8988T (cell line): ENCODE measurements at places on chromosomes 3 and 15.

DNA sequence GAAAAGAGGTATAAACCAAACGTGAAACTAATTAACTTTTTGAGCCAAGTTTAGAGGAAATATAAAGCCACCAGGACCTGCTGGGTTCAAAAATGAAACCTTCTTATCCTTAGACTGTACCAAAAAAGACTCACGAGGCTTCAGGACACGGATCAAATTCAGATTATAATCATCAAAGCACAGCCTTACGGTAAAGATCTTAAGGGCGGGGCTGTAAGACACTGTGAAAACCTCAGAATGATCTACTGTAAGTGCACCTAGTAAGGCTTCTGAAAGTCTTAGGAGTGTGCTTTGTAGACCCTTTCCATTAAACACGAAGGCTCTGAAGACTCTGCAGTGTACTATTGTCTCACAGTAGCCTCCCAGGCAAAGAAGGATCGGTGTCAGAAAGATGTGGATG, 26.8 kb downstream of the TARS3 start:
- no peak for DNase-seq

DNA sequence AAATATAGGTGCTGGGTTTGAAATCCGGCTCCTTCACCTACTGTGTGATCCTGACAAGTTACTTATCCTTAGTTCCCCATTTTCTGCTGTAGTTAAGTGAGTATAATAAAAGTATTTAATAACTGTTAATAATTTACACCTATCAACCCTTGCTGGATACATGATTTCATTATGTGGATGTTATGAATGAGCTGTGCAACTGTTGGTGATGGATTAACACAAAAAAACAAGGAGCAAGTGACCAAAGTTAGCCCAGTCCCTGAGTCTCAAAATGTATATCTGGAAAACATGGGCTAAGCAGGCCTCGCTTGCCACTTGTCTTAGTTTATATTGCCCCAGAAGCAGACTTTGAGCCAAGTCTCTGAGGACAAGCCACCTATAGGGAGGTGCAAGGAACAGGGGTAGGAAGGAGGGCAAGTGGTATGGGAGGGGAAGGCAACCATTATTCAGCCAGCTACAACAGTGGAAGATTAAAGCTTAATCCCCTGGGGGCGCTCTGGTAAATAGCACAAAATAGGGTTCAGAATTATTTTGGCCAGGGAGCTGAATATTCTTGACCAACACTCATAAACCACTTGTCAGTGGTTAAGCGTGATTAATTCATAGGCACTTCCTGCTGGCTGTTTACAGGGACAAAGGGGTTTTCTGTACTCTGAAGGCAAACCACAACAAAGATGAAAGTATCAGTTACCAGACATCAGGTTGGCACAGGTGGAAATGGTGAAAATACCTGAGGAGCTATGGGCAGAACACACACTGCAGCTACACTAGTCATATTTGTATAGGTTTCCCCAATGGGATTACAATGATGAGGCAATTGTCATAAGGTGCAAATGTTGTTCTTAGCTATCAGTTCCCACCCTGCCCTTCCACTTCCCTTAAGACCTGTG, 76.2 kb downstream of the TRIM42 start:
- no peak for DNase-seq

DNA sequence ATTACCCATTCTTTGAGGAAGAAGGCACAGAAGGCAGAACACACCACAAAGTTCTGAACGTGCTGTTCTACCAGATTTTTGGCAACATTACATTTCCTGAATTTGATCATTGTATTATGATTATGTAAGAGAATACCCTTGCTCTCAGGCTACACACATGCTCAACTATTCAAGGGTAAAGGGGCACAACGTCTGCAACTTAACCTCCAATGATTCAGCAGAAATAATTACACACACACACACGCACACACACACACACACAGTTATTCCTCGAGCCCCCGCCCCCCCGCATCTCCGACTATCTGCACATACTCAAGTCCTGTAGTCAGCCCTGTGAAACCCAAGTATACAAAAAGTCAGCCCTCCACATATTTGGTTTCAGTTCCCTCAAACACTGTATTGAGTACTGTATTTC, 26.8 kb downstream of the RPN1 start:
- DNase-seq, result no peak

GRCh38 chr15:36507458-36507857, 72.0 kb upstream of the CDIN1 start:
- DNase-seq, result no peak

DNA sequence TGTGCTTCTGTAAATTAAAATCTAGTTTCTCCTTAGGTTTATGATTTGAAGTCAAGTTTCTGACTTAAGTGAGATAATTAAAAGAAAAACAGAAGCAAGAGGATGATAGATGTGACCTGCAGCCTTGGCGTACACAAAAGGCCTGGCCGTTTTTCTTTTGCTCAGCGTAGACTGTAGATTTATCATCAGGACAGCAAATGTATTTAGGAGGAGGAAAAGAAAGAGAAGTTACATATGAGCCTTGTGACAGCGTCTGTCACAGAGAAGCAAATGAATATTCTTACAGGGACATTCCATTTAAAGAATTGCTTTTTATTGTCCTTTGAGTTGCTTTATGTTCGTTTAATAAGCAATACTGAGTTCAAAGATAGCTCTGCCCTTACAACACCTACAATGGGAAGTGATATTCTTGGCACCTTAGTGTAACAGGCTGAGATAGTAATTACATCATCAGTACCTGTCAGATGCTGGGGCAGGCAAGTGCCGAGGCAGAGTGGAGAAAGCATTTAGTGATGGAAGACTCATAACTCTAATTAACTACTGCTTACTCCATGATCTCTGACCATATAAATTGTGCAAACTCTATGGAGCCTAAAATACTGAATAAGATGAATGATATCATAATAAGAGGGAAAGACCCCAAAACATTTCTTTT, 311.5 kb downstream of the MFSD1 start:
- DNase-seq, result no peak

DNA sequence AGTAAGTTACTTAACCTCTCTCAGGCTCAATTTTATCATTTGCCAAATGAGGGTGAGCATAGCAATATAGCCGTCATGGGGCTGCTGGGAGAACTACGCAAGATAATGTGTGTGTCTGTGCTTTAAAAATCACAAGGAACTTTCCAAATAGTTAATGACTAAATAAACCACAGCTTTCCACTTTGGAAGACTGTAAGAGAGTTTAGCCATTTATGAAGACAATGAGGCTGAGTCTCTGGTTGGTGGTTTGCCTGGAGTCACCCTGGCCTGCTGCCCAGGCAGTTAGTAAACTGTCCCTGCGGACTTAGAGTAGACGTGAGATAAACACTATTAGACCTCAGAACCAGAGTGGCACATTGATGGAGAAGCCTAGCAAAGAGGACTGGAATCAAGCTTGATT, 357.7 kb downstream of the CLSTN2 start:
- DNase-seq, result no peak

GRCh38 chr3:112005091-112005672, 6.5 kb downstream of the TAGLN3 start:
- DNase-seq, result no peak

- DNase-seq, result no peak
These were observed 465.3 kb upstream of the CBLB start for GRCh38 chr3:106333911-106334618.

DNA sequence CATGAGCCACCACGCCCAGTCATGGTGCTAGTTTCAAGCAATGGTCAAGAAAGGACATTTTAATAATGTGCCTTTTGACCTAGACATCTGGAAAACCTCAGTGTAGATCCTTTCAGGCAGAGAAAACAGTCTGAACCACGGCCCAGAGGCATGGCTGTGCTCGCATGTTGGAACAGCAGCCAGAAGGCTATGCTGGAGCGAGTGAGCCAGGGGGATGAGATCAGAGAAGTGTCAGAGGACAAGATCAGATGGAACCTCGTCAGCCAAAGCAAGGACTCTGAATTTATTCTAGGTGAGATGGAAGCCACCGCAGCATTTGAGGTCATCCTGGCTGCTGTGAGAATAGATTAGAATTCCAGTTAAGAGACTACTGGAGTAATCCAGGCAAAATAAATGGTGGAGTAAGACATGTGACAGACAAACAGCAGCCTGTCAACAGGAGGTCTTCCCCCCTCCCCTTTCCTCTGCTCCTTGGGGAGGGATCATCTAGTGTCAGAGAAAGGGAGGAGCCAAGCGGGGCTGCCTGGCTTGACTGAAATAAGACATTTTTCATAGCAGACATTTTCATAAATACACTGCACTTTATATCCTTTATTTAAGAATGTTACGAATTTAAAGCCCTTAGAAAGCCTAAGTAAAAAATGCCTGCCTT, 40.4 kb upstream of the ACKR4 start:
- no peak for DNase-seq

GRCh38 chr15:78340231-78341056, at the start of gene CRABP1:
Gene CRABP1, plus strand, starts transcription at chr15:78340353. Its CDS starts 76 bp downstream, at chr15:78340429.
- no peak for DNase-seq

- DNase-seq, result no peak
These were observed 35.6 kb upstream of the RASGRP1 start for GRCh38 chr15:38600236-38600635.

GRCh38 chr3:89157575-89157974, 50.2 kb downstream of the EPHA3 start:
- DNase-seq, result no peak
